Psoas muscle (tissue), 8 donors: ENCODE measurements at places on chromosomes 13 and 19. TPM values are rescaled to one million over a fixed set of nuclear protein-coding genes. Genes with fewer than 3 reads are reported as not detected.

- no peak for DNase-seq
- H3K27ac ChIP-seq, result no peak overlapping the region
- H3K4me1 ChIP-seq, result no peaks in the 10 kb centered on the region
- no peaks in the 10 kb centered on the region for H3K27me3 ChIP-seq
- H3K4me3 ChIP-seq, result no peak overlapping the region
Measured at GRCh38 chr19:29855741-29856500, 44.1 kb downstream of the CCNE1 start.

DNA sequence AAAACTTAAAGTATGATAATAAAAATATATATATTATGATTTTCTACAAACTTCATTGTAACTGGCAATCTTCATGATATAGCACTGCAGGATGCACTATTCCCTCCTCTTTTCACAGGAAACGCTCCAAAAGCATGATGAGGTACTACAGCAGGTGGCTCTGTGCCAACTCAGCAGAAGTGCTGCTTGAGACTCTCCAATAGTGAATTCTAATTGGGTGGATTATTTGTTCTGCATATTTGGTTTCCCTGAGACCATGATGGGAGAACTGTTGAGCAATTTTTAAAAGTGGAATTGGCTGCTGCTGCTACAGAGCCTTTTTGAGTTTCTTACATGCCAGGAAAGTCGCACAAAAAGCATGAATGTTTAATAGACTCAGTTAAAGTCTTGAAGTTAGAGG lies 1782.4 kb upstream of the PCDH20 start:
- DNase-seq, result no peak
- no peaks in the 10 kb centered on the region for H3K27me3 ChIP-seq
- no peak overlapping the region for H3K27ac ChIP-seq
- H3K4me3 ChIP-seq, result no peak overlapping the region
- H3K4me1 ChIP-seq, result no peaks in the 10 kb centered on the region

- no peak overlapping the region for H3K4me3 ChIP-seq
- peaks cover 30% of the 10 kb centered on the region for H3K4me1 ChIP-seq
- no peaks in the 10 kb centered on the region for H3K27me3 ChIP-seq
- H3K27ac ChIP-seq, result peak overlapping the region; percentile 94
- DNase-seq, result no peak
Measured at GRCh38 chr19:35265900-35266519, 2.8 kb upstream of the USF2 start.

GRCh38 chr19:30064771-30065494 lies 122.9 kb downstream of the URI1 start:
- DNase-seq, result no peak
- H3K4me3 ChIP-seq, result no peak overlapping the region
- H3K27ac ChIP-seq, result no peak overlapping the region
- H3K4me1 ChIP-seq, result no peaks in the 10 kb centered on the region

GRCh38 chr13:91565296-91565695 lies 166.9 kb downstream of the GPC5 start:
- no peak overlapping the region for H3K27ac ChIP-seq
- no peaks in the 10 kb centered on the region for H3K4me1 ChIP-seq
- H3K36me3 ChIP-seq, result no peaks in the 10 kb centered on the region
- no peaks in the 10 kb centered on the region for H3K27me3 ChIP-seq

GRCh38 chr13:42041011-42041683 lies 7.3 kb upstream of the DGKH start:
- H3K4me1 ChIP-seq, result no peaks in the 10 kb centered on the region
- H3K4me3 ChIP-seq, result peak overlapping the region; percentile 81

DNA sequence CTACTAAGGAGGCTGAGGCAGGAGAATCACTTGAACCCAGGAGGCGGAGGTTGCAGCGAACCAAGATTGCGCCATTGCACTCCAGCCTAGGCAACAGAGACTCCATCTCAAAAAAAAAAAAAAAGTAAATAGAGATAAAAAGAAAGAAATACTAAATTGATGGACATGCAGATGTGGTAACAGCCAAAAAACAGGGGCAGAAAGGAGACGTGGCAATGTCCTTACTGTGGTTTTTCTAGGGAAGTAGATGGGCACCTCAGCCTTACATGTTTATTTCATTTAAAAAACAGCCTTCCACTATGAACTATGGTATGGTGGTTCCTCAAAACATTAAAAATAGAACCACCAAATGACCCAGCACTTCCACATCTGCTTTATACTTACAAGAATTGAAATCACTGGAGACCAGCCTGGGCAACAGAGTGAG lies 6.5 kb upstream of the EIF3G start:
- H3K4me1 ChIP-seq, result no peaks in the 10 kb centered on the region
- no peaks in the 10 kb centered on the region for H3K27me3 ChIP-seq
- no peak for DNase-seq
- H3K36me3 ChIP-seq, result no peaks in the 10 kb centered on the region
- H3K27ac ChIP-seq, result no peak overlapping the region

DNA sequence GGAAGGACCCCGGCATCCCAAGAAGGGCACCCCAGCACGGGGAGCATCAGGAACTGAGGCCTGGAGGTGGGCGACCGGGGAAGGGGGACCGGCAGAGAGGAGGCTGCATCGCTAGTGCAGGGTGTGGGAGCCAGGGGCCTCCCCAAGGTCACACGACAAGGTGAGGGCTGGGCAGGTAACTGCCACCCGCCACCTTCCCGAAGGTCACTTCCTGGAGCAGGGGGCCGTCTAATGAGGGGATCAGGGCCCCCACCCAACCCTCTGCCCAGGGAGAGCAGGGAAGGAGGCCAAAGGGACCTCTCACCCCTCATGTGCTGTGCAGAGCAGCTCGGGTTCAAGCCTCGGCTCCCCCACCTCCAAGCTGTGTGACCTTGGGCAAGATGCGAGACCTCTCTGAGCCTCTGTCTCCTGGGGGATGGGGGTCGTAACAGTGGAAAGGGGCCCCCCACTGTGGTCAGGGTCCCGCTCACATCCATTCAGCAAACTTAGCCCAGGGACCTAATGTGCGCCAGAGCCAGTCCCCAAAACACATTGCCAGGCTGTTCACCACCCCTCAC lies 6.0 kb downstream of the ZBTB7A start:
- H3K27me3 ChIP-seq, result no peaks in the 10 kb centered on the region
- H3K36me3 ChIP-seq, result no peaks in the 10 kb centered on the region
- H3K27ac ChIP-seq, result peak overlapping the region; percentile 96
- DNase-seq, result no peak
- H3K4me3 ChIP-seq, result peak overlapping the region; percentile 97

DNA sequence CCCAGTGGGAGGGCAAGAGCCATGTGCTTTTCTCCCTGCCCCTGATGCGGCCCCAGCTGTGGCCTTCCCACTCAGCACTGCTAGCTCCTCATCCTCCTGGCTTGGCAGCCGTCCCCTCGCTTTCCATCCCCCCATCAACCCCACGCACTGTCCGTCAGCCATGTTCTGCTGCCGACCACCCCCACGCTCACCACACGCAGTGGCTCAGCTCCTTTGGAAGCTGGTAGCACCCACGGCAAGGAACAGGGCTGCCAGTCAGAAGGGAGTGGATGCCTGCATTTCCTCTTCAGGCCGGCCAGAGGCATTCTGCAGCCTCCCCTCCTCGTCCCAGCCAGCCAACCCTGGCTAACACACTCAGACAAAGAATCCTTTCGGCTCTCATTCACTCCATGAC lies 6.3 kb downstream of the CALM3 start:
- DNase-seq, result peak; percentile 39
- peaks cover 22% of the 10 kb centered on the region for H3K4me1 ChIP-seq
- no peaks in the 10 kb centered on the region for H3K27me3 ChIP-seq
- H3K4me3 ChIP-seq, result no peak overlapping the region

Gene ZNF486
- total RNA-seq, result 1.2 TPM

Gene TEAD2
- 14.2 TPM for total RNA-seq

Gene LGI4
- total RNA-seq, result 16.2 TPM

Gene C19orf18
- 0.62 TPM for total RNA-seq

Gene CGB8
- total RNA-seq, result not detected

Gene PRR36
- not detected for total RNA-seq

Gene TRPC4
- total RNA-seq, result 0.06 TPM
